Tibial artery (tissue), 4 donors: ENCODE measurements at places on chromosomes 1 and 21.
A peak's percentile ranks its signal among the peaks of the same experiment; 100 is the strongest.

- no peak for DNase-seq
These were observed 203.5 kb downstream of the FCRL5 start for GRCh38 chr1:157348538-157349480.

DNA sequence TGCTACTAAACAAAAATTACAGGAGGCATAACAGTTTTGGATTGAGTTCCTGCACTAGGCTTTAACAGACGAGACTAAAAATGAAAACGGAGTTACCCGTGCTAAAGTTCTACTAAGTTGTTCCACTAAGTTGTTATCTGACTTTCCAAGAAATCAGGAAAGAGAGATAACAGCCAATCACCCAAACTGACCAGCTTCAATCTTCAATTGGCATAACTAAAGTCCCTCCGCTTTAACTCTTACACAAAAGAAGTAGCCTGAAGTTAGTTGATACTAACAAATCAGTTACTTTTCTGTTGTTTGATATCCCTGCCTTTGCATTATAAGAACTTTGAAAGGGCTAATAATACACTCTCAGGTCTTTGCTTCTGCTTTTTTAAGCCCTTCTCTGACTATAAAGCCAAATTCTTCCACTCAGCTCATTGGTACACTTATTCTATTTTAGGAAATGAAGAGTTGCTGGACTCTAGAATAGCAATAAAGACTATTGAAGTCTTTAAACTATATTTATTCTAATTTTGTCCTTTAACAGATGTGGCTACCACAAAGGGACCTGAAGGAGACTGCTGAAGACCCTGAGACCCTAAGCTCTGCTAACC is 61.3 kb downstream of the TESK2 start:
- DNase-seq = no peak

DNA sequence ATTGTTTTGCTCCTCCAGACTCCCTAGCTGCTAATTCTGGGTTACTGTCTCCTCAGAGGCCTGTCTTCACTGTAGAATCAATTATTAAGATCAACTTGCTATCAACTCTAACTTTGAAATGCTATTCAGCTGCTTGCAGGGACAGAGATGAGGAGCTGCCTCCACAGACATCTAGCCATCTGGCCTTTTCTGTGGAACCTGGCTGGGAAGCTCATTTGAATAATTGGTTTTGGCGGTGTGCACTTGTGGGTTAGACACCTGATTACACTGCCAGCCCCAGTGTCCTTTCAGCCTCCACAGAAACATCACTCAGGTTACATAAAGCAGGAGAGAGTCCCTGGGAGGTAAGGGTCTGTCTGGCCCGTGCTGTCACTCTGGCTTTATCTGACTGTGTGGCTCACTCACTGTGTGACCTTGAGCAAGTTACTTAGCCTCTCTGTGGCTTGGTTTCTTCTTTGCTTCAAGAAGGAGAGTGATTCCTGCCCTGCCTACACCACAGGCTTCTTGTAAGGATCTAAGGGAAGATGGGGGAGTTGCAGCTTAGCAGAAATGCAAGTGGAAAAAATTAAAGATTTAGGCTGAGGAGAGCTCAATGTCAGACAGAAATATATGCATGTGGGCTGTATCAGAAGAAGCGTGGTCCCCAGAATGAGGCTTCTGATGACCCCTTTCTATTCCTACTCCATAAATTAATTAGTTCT is 131.6 kb downstream of the BEND5 start:
- no peak for DNase-seq

- no peak for DNase-seq
These were observed 22.2 kb upstream of the SLC5A9 start for GRCh38 chr1:48200166-48200900.

GRCh38 chr1:117967881-117968280 is 38.3 kb downstream of the WDR3 start:
- no peak for DNase-seq

GRCh38 chr1:4837031-4837600 is 182.7 kb downstream of the AJAP1 start:
- no peak for DNase-seq

- no peak for DNase-seq
These were observed 3.0 kb downstream of the NHLH2 start for GRCh38 chr1:115837740-115838421.

DNA sequence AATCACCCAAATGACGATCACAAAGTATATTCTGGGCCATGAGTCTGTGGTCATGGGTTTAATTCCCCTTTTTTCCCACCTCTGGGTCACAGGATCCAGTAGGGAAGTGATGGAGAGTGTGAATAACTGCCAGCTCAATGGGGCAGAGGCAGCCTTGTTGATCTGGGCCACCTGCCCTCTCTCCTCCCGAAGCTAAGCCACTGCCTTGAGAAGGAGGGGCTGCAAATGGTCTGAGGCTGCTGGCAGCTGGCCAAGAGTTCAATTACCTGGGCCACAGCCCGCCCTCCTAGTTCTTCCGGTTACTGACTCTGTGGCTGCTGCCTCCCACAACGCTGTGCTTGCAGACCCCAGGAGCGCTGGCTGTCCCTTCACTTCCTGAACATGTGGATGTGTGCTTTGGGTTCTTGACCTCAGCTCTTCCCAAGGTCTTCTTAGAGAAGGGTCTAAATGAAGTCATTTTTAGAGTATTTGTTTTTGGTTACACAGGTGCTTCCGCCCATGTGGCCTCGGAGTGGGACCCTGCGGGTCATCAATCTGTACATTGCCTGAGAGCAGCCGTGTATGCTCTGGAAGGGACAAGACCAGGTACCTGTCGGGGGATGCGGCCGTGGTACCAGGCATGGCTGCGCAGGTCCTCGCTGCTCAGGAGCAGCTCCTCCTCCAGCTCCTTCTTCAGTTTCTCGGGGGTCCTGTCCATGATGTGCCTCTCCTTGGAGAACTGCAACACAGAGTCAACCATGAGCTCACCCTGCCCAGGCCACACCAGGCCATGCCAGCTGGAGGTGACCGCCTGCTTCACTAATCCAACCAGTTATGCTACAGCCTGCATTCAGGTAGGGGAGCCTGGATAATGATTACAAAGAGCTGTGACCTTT is 89.7 kb downstream of the BCAR3 start:
- no peak for DNase-seq

- peak; percentile 83 for DNase-seq
These were observed 10.9 kb downstream of the IRF2BP2 start for GRCh38 chr1:234598974-234599616.

DNA sequence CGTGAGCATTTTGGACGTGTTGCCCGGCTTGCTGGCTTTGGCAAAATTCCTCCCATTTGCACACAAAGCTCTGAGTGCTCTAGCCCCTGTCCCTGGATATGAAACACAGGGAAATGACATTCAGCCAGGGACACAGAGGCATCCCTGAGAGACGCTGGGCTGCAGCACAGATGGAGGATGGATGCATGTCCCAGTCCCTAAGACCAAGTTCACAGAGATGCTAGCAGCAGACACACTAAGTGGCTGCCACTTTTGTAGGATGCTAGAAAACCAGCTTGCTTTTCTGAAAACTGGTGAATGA is 12.5 kb downstream of the ACTRT2 start:
- no peak for DNase-seq

DNA sequence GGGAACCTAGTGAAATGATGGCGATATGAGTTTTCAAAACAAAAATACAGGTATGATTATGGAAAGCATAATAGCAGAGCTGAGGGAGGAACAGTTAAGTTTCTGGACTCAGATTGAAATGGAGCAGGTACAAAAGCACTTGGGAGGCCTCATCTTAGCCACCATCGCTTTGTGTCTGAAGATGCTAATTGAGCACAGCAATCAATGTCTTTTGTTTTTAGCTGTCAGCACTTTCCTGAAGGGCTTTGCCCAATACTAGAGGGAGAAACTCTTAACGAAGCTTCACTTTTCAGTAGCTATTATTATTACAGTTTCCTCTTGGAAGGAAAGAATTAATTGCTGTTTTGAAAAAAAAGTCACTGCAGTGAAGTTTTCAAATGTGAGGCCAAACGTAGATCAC is 348.7 kb downstream of the RWDD3 start:
- no peak for DNase-seq

- no peak for DNase-seq
These were observed 72.8 kb upstream of the EFHD2 start for GRCh38 chr1:15336866-15337265.

GRCh38 chr1:76110666-76111065 is 36.1 kb downstream of the ST6GALNAC3 start:
- no peak for DNase-seq

DNA sequence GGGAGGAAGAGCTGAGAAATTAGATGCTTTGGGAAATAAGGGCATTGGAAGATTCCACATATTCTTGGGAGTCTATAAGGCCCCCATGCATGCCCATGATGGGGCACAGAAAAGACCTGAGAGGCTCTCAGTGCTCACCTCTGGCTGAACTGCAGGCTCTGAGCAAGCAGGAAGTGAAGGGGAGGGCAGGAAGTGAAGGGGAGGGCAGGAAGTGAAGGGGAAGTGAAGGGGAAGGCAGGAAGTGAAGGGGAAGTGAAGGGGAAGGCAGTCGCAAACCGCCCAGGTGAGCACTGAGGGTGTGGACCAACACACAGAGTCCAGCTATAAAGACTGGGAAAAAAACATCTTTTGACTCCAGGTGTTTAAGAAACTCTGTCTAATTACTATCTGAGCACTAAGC is 3.5 kb downstream of the KRTAP10-9 start:
- no peak for DNase-seq

- no peak for DNase-seq
These were observed 280.3 kb downstream of the FAM72C start for GRCh38 chr1:143691400-143691891.

GRCh38 chr1:208203127-208203847 is 40.9 kb downstream of the PLXNA2 start:
- DNase-seq = no peak

DNA sequence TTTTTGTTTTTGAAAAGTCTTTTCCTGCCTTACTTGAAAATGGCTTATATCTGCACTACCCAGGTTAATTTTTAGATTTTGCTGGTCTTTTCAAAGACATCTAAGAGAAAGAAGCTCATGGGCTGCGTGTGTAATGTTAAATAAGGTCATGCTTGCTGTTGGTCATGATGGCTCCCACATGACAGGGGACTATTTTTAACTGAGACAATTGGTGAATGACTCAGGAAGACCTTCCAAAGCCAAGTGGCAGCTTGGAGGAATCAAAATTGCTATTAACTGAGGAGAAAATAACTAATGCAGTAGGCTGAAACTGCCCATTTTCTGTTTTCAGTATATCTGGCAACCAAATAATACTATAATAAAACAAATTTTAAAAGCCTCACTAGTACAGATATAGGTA is 117.1 kb upstream of the SPAG17 start:
- DNase-seq = no peak

GRCh38 chr21:25081096-25081495 is 526.2 kb downstream of the MRPL39 start:
- no peak for DNase-seq

GRCh38 chr1:39762550-39763540 is 8.3 kb downstream of the OXCT2 start:
- DNase-seq = no peak

GRCh38 chr1:170660281-170660713 is 3.6 kb upstream of the PRRX1 start:
- DNase-seq = no peak

- DNase-seq = no peak
These were observed 52.8 kb downstream of the SLC44A3 start for GRCh38 chr1:94872771-94873495.

- DNase-seq = no peak
These were observed 614.3 kb upstream of the ADAMTS5 start for GRCh38 chr21:27581168-27581567.

GRCh38 chr1:112505878-112506277 is 2.9 kb upstream of the WNT2B start:
- no peak for DNase-seq

DNA sequence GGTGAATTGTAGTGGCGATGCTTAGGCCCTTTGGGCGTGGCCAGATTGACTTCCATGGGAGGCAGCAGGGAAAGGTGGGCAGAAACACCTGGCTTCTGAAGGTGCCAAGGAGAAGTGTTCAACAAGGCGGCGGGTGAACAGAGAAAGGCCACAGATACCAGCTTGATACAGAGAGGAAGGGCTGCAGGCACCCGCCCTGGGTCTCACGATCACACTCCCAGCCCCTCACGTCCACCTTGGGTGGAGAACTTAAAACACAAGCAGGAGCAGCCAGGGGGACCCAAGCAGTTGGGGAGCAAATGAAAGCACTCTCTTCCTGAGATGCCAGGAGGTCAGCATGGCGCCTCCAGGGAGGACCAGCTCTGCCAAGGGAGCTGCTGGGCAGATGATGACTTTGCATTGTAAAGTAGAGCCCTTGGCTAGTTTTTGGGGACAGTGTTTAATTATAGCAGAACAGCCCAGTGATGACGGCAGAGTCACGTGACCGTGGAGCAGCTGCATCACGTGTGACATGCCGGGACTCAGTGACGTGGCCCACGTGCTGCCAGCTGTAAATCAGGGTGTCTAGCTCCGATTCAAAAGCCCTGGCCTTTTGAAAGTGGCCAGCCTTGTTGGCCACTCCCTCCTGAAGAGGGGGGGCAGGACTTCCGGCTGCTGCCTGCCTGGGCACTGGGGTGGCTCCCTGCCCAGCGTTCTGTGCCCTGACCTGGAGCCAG is 19.0 kb downstream of the SLC37A1 start:
- DNase-seq = peak; percentile 93

- DNase-seq = no peak
These were observed 3.6 kb downstream of the LPAR3 start for GRCh38 chr1:84889437-84889836.

DNA sequence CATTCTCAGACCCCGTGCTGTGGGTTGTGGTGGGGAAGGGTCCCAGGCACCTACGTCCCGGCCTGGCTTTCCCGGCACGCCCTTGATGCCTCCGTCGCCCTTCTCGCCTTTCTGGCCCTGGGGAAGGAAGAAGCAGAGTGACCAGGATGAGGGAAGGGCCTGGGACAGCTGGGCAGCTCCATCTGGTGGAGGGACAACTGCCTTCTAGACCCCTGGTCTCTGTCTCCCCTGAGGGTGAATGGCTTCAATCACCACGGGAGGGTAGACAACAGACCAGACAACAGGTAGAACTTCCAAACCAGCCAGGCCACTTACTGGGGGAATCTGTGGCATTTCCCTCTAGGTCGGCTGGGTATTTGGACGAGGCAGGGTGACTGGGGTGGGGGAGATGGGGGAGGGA is 11.9 kb downstream of the COL16A1 start:
- no peak for DNase-seq

DNA sequence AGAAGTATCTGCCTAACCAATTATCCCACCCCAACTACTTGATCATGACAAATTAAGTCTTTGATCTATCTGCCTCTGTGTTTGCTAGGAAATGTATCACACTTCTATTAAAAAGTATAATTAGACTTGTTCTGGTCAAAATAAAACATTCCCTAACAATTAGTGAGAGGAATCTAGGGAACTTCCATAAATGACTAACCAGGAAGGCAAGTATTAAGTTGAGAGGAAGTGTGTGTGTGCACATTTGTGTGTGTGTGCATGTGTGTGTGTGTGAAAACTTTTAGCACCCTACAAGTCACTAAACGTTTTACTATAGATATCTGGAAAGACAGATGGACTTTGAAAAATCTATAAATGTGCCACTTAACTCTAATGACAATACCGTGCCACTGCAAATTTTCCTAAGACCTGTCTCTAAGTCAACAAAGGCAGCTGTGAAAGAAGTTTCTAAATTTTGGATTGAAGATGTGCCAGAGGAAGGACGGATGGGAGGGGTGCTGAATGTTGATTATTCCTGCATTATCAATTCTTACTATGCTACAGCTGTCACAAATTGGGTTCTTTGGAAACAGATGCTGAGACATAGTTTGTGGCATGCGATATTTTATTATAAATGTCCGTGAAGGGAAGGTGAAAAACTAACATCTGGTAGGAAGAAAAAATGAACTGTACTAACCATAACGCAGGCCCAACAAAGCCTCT is 567.1 kb downstream of the PTPRC start:
- no peak for DNase-seq
